Activated CD4-positive, alpha-beta memory T cell treated with anti-CD3 and anti-CD28 coated beads, Interleukin-2, amount 10 ng/mL, durations not matched to agents 7 days and 5 days (primary cell): ENCODE measurements at places on chromosomes 7 and 10. TPM values are rescaled to one million over a fixed set of nuclear protein-coding genes. Genes with fewer than 3 reads are reported as not detected.

Gene HSPA14
- 21.9 TPM for total RNA-seq

Gene SMKR1
- total RNA-seq = 2.2 TPM

Gene CHN2
- total RNA-seq = 7.4 TPM

Gene PLAC9
- not detected for total RNA-seq

Gene MRLN
- not detected for total RNA-seq
